ENCODE measurements at places on chromosomes 16 and 17.

- DNase-seq: no peak
Measured at GRCh38 chr16:86508947-86509758, 1.2 kb upstream of the FOXF1 start.

GRCh38 chr17:881778-882177 is 97.8 kb downstream of the NXN start:
- DNase-seq: no peak

- DNase-seq: no peak
Measured at GRCh38 chr16:53042235-53042701, 10.4 kb downstream of the CHD9NB start.

DNA sequence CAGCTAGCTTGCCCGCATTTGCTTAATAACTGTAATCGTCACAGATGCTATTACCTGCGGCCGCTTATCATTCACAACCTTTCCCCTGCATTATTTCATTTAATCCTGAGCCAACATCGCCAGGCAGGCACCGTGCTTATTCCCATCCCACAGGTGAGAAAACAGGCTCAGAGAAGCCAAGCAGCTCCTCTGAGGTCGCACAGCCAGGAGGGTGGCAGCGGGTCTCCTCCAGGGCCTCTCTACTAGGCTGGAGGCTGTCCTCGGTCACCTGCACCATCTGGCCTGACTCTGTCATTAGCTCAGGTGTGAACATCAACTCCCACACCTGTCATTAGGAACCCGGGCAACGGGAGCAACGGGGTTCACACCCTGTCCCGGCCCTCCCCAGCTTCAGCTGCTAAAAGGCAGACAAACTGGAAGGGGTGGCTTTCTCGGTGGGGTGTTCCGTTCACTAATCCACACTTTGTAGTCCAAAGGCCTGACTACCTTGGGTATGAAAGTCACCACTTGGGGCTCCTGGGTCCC is 3.0 kb downstream of the PPL start:
- no peak for DNase-seq

DNA sequence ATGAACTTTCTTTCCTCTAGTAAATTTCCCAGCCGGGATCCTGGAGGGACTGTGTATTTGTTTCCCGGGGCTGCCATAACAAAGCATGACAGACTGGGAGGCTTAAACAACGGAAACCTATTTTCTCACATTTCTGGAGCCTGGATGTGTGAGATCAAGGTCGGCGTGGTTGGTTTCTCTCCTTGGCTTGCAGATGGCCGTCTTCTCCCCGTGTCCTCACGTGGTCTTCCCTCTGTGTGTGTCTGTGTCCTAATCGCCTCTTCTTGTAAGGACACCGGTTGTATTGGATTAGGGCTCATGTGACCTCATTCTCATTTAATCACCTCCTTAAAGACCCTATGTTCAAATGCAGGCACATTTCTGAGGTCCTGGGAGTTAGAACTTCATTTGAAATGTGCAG is 22.0 kb upstream of the USP10 start:
- no peak for DNase-seq
